Gastroesophageal sphincter (tissue), 4 donors: ENCODE measurements at places on chromosomes 3 and 15. TPM values are rescaled to one million over a fixed set of nuclear protein-coding genes. Genes with fewer than 3 reads are reported as not detected.

Gene C2CD4A
- total RNA-seq, result not detected

Gene GPR62
- total RNA-seq, result not detected

Gene CD200
- 15.6 TPM for total RNA-seq

Gene HTR3E
- not detected for total RNA-seq

DNA sequence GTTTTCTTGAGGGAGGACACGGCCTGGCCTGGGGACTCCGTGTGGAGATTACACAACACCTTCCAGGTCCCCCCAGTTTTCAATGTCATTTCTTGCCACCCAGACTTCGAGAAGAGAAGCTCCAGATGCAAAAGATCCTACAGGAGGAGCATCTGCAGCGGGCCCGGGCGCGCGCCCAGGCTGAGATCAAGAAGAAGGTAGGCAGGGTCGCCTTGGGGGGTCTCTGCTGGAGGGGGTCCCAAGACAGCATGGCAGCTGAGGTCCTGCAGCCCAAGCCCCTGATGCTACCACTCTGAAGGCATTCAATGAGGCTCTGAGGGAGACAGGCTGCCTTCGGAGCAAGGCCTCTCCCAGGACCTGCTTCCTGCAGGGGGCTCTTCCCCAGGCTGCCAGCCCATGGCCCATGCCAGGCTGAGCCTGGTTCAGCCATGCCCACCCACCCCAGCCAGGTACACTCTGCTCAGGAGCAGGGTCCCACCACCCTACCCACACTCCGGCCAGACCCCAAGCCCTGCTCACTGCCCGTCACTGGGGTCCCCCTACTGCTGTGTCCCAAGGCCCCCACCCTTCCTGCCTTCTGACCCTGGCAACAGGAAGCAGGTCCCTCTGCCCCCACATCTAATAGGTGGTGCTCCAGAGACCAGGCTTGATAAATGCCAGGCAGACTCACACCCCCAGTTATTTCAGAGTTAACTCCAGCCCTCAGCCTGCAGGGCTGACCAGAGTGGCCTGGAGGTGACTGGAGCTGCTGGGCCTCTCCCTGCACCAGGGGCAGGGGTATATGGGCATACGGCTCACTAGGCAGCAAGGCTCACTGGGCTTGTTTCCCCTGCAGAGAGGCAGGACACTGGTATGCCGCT is 40.0 kb downstream of the ZXDC start:
- no peak for ATAC-seq

DNA sequence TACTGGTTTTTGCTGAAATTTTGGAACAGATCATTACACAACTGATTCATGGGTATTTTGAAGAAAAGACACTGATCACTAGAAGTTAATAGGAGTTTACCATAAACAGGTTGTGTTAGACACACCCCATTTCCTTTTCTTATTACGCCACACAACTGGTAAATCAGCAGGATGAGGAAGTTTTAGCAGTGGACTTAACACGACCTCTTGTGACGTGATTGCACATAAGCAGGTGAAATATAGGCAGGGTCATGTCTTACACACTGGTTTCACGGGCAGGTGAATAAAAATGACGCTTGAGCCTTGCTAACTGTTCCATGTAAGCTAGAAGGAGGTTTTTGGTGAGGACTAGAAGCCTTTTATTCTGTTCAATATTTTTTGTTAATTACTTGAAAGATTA is 27.1 kb upstream of the TPRG1 start:
- peak; percentile 60 for ATAC-seq

DNA sequence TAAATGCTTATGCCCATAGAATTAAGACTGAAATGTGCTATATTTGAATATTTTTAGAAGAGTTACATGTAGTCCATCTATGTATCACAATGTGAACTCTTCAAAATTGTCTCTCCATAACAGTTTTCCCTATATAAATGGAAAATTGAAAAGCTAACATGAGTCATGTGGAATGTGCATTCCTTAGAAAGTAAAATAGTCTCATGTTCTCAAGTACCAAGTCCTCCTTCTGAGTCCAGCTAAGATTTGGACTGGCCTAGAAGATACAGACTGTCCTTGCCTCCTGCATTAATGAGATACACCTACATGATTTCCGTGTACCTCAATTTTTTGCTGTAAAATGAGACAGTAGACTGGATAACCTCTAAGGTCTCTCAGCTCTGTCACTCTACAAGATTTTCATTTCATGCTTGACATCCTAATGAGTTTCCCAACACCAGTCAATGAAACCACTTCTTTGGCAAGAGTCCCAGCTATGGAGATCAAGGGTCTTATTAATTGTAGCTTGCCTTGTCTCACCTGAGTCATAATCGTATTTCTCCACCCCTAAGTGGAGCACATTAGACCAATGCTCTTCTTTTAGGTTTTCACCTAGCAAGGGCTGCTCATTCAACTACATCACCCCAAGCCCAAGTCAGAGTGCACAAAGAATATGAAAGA is 350.6 kb upstream of the IL12A start:
- no peak for ATAC-seq

GRCh38 chr3:160049565-160049964 is 60.9 kb downstream of the IL12A start:
- ATAC-seq, result no peak

DNA sequence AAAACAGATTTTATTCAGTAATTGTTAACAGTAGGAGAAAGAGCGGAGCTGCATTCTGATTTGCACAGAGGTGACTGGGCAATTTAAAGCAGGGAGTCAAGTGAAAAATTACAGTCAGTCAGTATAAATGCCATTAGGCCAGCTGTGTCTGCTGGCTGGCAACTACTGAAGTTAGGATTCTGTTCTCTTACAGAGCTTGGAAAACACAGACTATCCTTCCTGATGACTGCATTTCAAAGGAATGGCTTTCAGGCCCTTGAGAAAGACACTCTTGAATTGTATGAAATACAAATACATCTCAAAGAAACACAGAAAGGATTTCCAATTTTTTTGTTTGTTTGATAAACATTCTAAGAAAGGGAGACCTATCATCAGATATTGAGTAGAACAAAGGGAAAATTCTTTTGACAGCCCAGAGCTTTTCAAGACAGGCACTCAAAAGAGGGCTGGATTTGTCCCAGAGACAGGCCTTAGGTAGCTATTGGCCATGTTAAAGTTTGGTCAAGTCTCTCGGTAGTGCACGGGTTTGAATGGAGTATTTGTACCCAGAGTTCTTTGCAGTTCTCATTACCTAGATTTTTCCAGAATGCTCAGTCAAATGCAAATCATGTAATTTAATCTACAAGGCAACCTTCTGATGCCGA is 551.2 kb upstream of the CCDC54 start:
- peak; percentile 57 for ATAC-seq

DNA sequence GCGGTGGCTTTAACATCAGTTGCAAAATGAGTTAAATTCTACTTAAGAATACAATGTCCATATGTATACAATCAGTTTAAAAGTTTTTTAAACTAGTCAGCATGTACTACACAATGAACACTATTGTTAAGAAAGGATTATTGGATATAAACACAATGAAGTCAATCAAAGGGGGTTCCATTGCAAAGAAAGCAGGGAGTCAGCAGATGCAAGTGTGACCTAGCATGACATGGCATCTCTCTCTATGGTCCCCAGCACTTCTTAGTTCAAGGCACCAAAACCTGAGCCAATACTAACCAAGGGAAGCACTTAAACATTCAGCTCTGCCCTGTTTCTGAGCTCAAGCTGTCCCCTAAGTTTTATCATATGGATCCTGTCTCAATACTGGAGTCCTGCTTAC is 17.0 kb downstream of the KLHL6 start:
- no peak for ATAC-seq

GRCh38 chr15:40006646-40007045 is 32.3 kb downstream of the SRP14 start:
- no peak for ATAC-seq

DNA sequence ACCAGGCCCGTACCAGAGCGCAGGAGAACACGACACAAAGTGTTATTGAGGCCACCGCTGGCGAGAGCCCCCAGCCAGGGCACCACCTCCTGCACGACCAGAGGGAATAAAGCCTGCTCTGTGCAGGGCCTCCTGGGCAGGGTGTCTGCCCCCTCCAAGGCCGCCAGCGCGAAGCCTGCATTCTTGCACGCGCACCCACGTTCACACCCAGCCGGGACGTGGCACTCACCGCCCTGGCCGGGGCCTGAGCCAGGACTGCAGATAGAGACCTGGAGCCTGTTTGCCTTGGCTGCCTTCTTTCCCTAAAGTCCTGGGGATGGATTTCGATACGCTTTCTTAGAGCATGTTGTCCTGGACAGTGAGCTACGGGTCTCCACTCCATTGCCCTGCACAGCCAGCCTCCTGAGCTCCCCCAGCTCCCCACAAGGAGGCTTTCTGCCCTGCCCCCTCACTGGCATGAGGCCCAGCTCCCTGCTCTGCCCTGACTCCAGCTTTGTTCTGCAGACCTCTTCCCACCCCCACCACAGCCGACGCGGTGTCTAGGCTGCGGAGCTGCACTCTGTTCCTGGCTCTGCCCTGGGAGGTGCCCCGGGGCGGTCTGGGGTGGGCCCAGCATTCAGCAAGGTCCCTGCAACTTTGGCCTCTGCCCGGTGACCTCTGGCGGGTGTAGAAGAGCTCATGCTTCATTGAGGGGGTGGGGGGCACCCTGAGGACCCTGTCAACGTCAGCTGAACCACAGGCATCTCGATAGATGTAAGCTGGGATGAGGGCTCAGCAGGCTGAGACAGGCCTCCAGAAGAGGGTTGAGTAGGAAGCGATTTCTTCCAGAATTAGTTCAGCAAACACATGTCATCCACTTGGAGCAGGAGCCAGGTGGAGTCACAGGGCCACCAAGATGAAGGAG is 145.0 kb downstream of the LRRK1 start:
- ATAC-seq, result no peak

DNA sequence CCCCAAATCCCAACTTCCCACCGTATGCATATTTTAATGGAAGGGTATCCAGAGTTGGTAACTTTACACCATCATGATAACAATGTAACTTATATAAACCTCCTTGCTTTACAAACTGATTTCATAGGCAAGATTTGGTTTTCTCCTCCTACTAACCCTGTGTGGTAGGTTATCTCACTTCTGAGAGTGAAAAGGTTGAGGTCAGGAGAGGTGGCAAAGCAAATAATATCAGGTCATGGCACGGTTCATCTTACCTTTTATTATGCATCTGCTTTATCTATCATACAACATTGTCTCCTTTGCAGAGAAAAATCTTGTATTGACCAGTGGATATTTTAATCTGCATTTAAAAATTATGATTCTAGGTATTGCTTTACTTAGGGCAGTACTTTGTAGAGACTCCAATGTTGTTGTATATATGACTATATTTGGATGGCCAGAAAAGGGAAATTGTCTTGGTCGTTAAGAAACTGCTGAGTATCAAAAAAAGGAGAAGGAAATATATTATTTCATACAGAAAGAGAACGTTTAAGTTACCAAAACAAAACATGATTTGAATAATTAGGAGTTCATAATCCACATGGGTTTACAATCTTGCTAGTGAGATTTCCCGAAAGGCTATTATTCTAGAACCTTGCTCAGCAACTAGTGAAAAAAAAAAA is 30.4 kb downstream of the NFKBIZ start:
- no peak for ATAC-seq

DNA sequence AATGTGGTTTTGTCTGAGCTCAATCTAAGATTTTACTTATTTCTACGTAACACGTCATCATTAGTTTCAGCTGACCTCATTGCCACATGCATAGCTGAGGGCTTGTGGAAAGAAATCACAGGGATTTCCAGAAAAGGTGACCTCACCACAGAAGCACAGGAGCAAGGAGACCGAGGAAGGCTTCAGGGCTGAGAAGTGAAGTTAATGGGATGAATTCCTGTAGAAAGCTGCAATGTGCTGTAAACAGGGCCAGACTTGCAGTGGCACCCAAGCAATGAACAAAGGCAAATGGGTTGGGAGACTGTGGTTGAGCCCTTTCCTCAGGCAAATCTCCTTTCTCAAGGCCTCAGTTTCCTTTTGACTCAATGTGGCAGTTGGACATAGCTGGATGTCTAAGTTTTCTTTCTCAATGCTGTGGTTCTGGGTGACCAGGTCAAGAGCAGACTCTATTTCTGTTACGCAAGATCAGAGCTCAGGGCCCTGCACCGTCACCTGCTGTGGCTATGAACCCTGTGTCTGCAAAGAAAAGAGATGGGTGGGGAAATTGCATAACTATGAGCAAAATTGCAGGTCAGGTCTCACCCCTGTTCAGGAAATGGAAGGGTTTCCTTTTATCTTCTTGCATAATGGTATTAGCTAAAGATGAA is 252.2 kb upstream of the TBL1XR1 start:
- ATAC-seq, result no peak

GRCh38 chr15:80984856-80985255 is 4.8 kb downstream of the MESD start:
- no peak for ATAC-seq

DNA sequence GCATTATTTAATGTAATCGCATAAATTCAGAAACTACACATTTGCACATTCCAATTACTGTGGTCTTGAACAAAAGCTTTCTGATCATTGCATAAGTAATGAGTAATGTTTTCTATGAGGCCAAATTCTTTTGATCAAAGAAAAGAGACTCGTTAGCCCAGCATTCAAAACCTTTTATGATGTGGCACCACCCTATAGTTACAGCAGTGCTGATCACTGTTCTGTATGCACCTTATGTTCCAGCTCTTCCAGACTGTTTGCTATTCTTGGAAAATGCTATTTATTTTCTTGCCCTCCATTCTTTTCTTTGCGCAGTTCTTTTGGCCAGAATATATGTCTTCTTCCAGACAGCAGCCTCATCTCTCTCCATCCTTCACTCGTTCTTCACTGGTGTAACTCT is 42.3 kb downstream of the MAP3K13 start:
- no peak for ATAC-seq
